H9 (cell line): ENCODE measurements at places on chromosomes 3 and 15. TPM values are rescaled to one million over a fixed set of nuclear protein-coding genes. Genes with fewer than 3 reads are reported as not detected.

DNA sequence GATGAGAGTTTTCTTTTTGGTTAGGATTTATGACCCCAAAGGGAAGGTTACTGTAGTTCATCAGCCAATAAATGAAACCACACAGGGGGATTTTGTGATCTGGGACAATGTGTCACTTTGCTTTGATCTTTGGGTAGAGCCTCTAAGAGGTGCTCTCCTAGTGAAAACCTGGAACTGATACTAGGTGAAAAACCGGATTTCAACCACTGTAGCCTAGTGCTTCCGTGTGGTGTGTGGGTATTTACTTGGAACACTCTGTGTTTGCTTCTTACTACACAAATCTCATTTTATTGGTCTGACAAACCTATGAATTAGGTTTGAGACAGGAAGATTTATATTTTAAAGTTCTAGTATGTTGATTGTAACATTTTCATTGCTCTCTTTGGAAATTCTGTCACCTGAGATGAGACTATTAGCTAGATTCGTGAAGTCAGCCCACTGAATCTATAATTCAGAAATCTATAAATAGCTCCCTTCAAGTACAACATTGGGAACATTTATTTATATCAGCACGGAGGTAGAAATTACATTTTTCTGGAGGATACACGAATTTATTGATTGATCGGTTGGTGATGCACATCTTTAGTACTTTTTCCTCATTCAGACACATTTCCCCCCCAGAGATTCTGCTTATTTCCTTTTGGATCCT, 119.8 kb downstream of the AKAP13 start:
- H3K4me3 ChIP-seq: no peak overlapping the region
- DNase-seq: no peak
- no peaks in the 10 kb centered on the region for H3K36me3 ChIP-seq
- no peak overlapping the region for H3K27ac ChIP-seq
- peaks cover 6% of the 10 kb centered on the region for H3K4me1 ChIP-seq

- H3K27me3 ChIP-seq: no peaks in the 10 kb centered on the region
- no peak overlapping the region for H3K27ac ChIP-seq
- no peak for DNase-seq
- H3K36me3 ChIP-seq: no peaks in the 10 kb centered on the region
- H3K4me1 ChIP-seq: no peaks in the 10 kb centered on the region; the same call in 1 of the 2 replicates
- no peak overlapping the region for H3K4me3 ChIP-seq
Measured at GRCh38 chr15:50055750-50056157, 63.3 kb downstream of the ATP8B4 start.

GRCh38 chr15:67142767-67143100, 77.3 kb downstream of the SMAD3 start:
- no peak overlapping the region for H3K4me3 ChIP-seq
- no peaks in the 10 kb centered on the region for H3K27me3 ChIP-seq
- H3K4me1 ChIP-seq: peaks cover 19% of the 10 kb centered on the region; the same call in 1 of the 2 replicates
- H3K27ac ChIP-seq: no peak overlapping the region

- no peak overlapping the region for H3K4me3 ChIP-seq
- no peaks in the 10 kb centered on the region for H3K27me3 ChIP-seq
- no peak for DNase-seq
Measured at GRCh38 chr15:31098491-31098917, 3.0 kb downstream of the TRPM1 start.

- no peaks in the 10 kb centered on the region for H3K4me1 ChIP-seq
- no peaks in the 10 kb centered on the region for H3K36me3 ChIP-seq
- no peak overlapping the region for H3K27ac ChIP-seq
- peak; percentile 21 for DNase-seq
- H3K27me3 ChIP-seq: no peaks in the 10 kb centered on the region
Measured at GRCh38 chr15:70559265-70560239, 203.8 kb downstream of the UACA start.

- H3K27me3 ChIP-seq: no peaks in the 10 kb centered on the region
- H3K4me3 ChIP-seq: no peak overlapping the region
- no peak overlapping the region for H3K27ac ChIP-seq
- no peaks in the 10 kb centered on the region for H3K4me1 ChIP-seq
Measured at GRCh38 chr15:39502611-39503195, 78.2 kb upstream of the THBS1 start.

DNA sequence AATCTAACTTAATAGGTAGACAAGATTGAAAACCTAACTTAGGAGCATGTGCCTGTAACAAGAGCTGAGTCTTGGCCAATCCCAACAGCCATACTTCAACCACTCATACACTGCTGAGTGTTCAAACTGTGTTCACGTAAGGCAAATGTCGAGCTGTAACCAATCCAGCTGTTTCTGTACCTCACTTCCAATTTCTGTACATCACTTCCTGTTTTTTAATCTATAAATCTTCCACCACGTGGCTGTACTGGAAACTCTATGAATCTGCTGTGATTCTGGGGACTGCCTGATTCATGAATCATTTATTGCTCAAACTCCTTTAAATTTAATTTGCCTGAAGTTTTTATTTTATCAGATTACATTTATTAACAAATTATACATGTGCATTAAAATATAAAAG, 44.6 kb upstream of the NEDD4 start:
- H3K36me3 ChIP-seq: no peaks in the 10 kb centered on the region
- peaks cover 3% of the 10 kb centered on the region; the same call in 1 of the 2 replicates for H3K4me1 ChIP-seq
- no peak overlapping the region for H3K27ac ChIP-seq
- H3K4me3 ChIP-seq: no peak overlapping the region
- DNase-seq: no peak

- no peak overlapping the region for H3K4me3 ChIP-seq
- no peaks in the 10 kb centered on the region for H3K36me3 ChIP-seq
- DNase-seq: no peak
- peaks cover 2% of the 10 kb centered on the region; the same call in 1 of the 2 replicates for H3K4me1 ChIP-seq
- H3K27me3 ChIP-seq: no peaks in the 10 kb centered on the region
Measured at GRCh38 chr3:148615382-148615781, 82.3 kb upstream of the AGTR1 start.

GRCh38 chr3:179072100-179072438, 460 bp upstream of the ZMAT3 start:
- peak overlapping the region; percentile 95 for H3K4me3 ChIP-seq
- H3K4me1 ChIP-seq: no peaks in the 10 kb centered on the region
- DNase-seq: no peak

DNA sequence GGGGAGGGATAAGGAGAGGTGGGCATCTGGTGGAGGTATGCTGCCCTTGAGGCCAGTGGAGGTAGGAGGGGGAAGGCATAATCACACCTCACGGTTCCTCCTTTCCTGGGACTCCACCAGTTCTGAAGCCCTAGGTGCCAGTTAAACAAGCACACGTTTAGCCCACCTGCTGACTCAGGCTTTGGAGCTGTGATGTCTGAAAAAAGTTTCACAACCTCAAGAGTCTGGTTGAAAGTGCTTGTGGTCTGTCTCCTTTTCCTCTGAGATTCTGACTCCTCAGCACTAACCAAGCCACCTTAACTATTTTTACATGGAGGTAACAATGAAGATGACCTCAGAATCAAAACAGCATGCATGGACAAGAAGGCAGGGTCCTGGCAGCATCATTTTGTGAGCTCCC, 23.0 kb downstream of the HPS3 start:
- no peak overlapping the region for H3K27ac ChIP-seq
- H3K4me3 ChIP-seq: no peak overlapping the region
- no peaks in the 10 kb centered on the region for H3K4me1 ChIP-seq
- H3K36me3 ChIP-seq: peaks cover 60% of the 10 kb centered on the region
- no peaks in the 10 kb centered on the region for H3K27me3 ChIP-seq

GRCh38 chr15:80695911-80696661, 976 bp downstream of the ABHD17C start:
- H3K4me3 ChIP-seq: peak overlapping the region; percentile 86
- H3K27me3 ChIP-seq: peaks cover 7% of the 10 kb centered on the region; the same call in 1 of the 2 replicates
- no peaks in the 10 kb centered on the region for H3K4me1 ChIP-seq
- no peak for DNase-seq
- H3K27ac ChIP-seq: no peak overlapping the region

- no peak for DNase-seq
- H3K36me3 ChIP-seq: no peaks in the 10 kb centered on the region
- no peak overlapping the region for H3K4me3 ChIP-seq
- no peak overlapping the region for H3K27ac ChIP-seq
Measured at GRCh38 chr3:166285001-166285400, 447.8 kb upstream of the BCHE start.

DNA sequence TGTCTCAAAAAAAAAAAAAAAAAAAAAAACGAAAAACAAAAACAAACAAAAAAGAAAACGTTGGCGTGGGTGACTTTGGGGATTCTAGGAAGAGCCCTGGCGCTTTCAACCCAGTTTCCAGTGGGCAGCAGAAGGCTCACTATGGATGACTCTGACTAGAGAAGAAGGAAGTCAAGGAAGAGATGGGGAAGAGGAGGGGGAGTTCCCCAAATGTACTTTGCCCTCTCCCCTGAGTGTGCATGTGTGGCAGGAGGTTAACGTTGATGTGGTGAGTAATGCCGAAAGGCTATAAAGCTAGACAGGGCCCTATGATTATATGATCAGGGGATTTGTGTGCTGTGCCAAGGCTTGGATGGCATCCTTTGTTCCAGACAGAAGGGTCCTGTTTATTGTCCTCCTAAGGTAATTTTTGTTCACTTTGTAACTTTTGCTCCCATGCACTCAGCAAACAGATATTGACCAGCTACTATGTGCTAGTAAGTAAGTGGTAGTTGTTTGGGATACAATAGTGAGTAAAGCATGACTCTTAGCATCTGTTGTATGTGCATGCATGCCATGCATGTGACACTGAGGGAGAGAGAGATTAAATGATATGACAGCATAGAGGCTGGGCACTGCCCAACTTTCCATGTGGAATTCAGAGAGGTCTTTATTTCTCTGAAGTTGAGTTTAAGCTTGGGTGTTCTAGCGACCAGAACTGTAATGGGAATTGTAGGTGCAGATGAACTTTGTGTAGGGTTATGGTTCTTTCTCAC, 750 bp upstream of the HHLA2 start:
- no peaks in the 10 kb centered on the region for H3K4me1 ChIP-seq
- no peaks in the 10 kb centered on the region for H3K27me3 ChIP-seq
- H3K36me3 ChIP-seq: peaks cover 5% of the 10 kb centered on the region; the same call in 2 of the 3 replicates
- no peak overlapping the region for H3K4me3 ChIP-seq
- peak overlapping the region; percentile 16 for H3K27ac ChIP-seq
- DNase-seq: no peak

DNA sequence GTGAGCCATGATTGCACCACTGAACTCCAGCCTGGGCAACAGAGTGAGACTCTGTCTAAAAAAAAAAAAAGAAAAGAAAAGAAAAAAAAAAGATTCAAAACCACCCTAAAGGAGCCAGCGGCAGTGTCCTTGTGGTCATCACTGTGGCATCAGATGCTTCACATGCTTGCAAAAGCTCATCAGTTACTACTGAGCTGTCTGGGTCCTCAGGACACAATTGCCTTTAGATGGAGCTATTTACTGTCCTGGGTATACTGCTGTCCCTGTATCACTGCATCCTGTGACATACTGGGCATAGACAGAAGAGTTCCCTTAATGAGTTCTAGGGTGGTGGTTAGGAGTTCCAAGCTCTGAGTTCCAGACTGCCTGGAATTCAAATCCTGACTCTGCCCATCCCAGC, 85.8 kb downstream of the LINGO1 start:
- DNase-seq: no peak
- H3K36me3 ChIP-seq: no peaks in the 10 kb centered on the region
- no peak overlapping the region for H3K4me3 ChIP-seq
- no peaks in the 10 kb centered on the region for H3K27me3 ChIP-seq
- H3K4me1 ChIP-seq: no peaks in the 10 kb centered on the region

- no peaks in the 10 kb centered on the region for H3K27me3 ChIP-seq
- peaks cover 14% of the 10 kb centered on the region for H3K36me3 ChIP-seq
- H3K4me1 ChIP-seq: no peaks in the 10 kb centered on the region; the same call in 1 of the 2 replicates
- DNase-seq: no peak
Measured at GRCh38 chr15:47872208-47872607, 154.9 kb downstream of the SEMA6D start.

DNA sequence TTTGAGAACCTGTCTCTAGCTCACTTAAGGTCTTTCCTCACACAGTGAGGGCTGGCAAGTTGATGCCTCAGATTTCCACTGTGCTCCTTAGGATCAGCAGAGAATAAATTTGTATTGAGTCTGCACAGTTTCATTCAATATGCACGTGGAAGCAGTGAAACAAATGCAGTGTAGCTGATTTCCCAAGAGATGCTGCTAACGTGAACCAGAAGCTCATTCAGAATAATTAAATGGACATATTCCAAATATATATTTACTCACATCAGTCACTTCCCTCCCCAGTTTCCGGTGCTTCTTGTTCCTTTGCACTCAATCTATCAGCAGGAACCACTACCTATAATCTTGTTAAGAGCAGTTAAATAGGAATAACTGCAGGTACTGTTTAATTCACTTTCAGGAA, 86.1 kb downstream of the UNC13C start:
- H3K27ac ChIP-seq: no peak overlapping the region
- no peak overlapping the region for H3K4me3 ChIP-seq
- H3K4me1 ChIP-seq: no peaks in the 10 kb centered on the region
- no peaks in the 10 kb centered on the region for H3K36me3 ChIP-seq

- no peak overlapping the region for H3K27ac ChIP-seq
- peaks cover 7% of the 10 kb centered on the region; the same call in 1 of the 2 replicates for H3K4me1 ChIP-seq
- no peaks in the 10 kb centered on the region for H3K27me3 ChIP-seq
- H3K36me3 ChIP-seq: no peaks in the 10 kb centered on the region
- no peak overlapping the region for H3K4me3 ChIP-seq
Measured at GRCh38 chr3:169512991-169513390, 150.5 kb downstream of the MECOM start.

DNA sequence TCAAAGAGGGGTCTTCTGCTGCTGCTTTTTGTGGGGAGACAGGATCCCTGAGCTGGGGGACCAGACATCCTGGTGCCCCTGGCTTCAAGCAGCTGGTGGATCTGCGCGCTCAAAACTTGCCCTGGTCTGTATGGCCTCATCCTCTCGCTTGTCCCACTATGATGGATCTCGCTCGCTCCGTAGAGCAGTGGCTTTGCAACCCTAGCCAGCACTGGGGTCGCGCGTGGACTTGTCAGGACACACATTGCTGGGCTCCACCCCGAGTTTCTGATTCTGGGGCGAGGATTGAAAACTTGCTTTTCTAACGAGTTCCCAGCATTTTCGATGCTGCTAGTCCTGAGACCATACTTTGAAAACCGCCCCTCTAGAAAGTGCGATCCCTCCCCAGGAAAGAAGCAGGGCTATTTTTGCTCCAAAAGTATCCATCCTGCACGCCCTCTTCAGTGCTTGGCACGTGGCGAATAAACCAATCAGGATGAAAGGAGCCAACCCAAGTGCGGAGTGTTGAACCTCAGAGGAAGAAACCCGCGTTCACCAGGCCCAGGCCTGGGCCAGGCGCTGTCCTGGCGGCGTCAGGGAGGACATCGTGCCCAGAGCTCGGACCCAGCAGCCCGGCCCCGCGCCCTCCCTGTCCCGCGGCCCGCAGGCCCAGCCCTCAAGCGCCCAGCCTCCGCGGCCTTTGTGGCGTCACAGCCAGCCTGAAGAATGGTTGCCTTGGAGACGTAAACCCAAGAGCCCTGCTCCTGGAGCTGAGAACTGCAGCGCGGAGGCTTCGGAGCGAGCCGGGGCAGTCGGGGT, at the start of gene CFAP100:
TSS of gene CFAP100 (plus strand) at position 731 of the 798 bp plus-strand sequence. CDS start 1,092 bp downstream, outside the sequence.
- DNase-seq: peak; percentile 88
- no peaks in the 10 kb centered on the region; the same call in 2 of the 3 replicates for H3K36me3 ChIP-seq
- peaks cover 16% of the 10 kb centered on the region; the same call in 1 of the 2 replicates for H3K27me3 ChIP-seq
- peak within 1 kb of the TSS; percentile 59 for H3K4me3 ChIP-seq

Gene ADGRG7
- not detected in 2 replicates for total RNA-seq

Gene CCR8
- total RNA-seq: 0.31 and 0.64 TPM in 2 replicates

Gene UNC13C
- total RNA-seq: 0.02 TPM in 1 of 2 replicates, not detected in the other

Gene OXSM
- 2.5 and 3.5 TPM in 2 replicates for total RNA-seq

Gene C3orf85
- total RNA-seq: not detected in 2 replicates

Gene CALML4
- 8.2 and 11.8 TPM in 2 replicates for total RNA-seq

Gene FBXO40
- 0.04 and 0.15 TPM in 2 replicates for total RNA-seq

Gene EPHA3
- total RNA-seq: 0.59 and 0.66 TPM in 2 replicates

Gene CCK
- 0.37 and 0.42 TPM in 2 replicates for total RNA-seq
